Hematopoietic multipotent progenitor cell treated with erythropoietin and hydrocortisone succinate and interleukin-3 and kit ligand, for 4 days (in vitro differentiated cells): ENCODE measurements at places on chromosomes 5 and 9.

DNA sequence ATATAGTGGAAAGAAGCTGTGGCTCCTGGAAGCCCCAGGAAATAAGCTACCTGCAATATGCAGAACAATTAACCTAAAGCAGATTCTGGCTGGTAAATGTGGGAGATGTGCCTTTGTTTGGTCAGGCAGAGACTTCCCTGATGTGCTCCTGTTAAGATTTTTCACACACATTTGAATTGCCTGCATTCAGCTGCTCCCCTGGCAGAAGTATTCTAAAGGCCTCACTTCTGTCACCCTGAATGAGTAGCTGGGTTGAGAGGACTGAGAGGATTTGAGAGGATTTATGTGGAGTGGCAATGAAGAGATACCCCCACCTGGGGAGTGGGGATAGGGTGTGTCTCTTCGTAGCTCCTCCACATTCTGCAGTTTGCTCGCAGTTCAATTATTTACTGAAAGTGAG is 130.5 kb downstream of the ST8SIA4 start:
- DNase-seq = no peak

DNA sequence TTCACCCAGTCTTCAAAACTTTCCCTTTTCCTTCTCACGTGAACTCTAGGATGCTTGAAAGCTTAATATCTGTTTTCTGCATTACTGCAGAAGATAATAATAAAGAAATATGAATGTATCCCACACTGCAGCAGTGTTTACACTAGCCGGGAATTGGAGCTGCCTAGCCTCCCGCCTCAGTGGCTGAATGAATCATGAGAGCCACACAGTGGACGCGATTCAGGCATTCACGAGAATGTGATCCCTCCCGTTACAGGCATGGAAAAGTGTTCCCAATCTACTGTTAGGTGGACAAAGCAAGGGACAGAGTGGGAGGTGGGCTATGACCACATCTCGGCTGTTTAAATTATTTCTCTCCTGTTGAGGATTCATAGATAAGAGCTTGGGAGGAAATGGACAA is 69.4 kb upstream of the CTSL start:
- no peak for DNase-seq

DNA sequence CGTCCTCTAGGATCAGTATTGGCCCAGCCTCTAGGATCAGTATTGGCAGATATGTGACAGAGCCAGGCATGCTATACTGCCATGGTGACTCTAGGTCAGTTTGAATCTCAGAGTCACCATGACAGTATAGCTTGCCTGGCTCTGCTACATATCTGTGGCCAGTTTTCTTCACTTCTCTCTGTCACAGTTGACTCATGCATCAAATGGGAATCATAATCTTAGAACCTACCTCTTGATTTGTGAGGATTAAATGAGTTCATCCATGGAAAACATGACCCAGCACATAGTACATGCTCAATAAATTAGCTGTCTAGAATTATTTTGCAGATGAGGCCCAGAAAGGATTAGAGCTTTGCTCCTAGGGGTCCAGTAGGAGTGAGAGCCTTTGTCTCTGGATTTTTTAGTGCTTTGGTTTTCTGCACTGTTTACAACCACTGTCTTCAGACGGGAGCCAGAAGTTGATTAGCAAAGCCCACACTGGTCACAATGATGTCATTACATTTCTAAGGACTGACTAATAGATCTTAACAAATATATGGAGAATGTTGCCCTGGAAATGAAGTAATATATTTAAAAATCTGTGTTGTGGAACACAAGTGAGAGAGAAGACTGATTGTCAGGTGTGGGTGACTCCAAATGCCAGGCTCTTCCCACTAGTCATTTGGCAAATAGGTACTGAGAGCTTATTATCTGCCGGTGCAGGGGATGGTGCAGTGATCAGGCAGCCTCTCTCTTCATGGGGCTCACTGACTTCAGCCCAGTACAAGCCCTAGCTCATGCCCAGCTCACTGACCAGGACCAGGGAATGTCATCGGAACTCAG is 76.0 kb downstream of the COL15A1 start:
- no peak for DNase-seq

DNA sequence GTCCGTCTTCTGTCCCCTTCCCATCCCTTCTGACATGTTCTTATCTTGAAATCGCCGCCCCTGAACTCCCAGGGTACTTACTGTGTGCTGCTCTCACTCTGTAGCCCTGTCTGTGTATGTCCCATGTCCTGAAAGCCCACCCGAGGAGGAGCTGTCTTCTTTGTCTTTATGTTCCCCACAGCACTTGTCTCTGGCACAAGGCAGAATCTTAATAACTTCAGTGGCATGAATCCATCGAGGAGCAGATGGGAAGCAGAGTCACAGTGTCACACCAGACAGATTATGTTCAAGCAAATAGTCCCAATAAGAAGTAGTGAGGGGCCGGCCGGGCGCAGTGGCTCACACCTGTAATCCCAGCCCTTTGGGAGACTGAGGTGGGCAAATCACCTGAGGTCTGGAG is 29.7 kb upstream of the LTC4S start:
- no peak for DNase-seq

DNA sequence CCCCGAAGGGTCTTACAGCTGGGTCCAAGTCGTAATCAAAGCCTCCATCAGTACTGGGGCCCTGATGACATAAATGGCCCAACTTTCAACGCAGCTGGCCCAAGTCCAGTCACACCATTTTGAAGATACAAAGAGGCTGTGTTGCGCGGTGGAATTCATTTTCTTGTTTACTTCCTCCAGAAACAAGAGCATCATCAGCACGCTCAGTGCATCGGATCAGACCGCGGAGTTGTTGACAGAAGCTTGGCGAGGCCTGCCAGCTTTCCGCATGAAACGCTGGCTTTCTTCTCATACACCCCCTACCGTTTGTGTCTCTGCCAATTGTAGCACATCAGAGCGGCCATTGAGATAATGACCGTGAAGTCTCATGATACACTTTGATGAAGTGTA is 101.7 kb upstream of the SPATA31D4 start:
- DNase-seq = no peak

DNA sequence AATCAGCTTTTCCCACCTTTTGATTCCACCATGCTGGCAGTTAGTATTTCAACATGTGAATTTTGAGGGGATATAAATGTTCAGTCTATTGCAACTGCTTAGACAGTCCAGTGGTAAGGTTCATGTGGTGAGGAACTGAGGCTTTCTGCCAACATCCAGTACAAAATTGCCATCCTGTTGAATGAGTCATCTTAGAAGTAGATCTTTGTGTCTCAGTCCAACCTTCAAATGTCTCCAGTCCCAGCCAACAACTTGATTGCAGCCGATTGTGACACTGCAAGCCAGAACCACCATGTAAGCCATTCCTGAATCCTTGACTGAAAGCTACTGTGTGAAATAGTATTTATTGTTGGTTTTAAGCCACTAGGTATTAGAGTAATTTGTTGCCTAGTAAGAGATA is 331.5 kb upstream of the GRIN3A start:
- DNase-seq = no peak

GRCh38 chr5:89302102-89302891 is 419.3 kb upstream of the MEF2C start:
- DNase-seq = no peak

- no peak for DNase-seq
These were observed 165.9 kb downstream of the AGTPBP1 start for GRCh38 chr9:85575868-85576267.

GRCh38 chr5:143605403-143606005 is 202.0 kb upstream of the NR3C1 start:
- peak; percentile 92 for DNase-seq

DNA sequence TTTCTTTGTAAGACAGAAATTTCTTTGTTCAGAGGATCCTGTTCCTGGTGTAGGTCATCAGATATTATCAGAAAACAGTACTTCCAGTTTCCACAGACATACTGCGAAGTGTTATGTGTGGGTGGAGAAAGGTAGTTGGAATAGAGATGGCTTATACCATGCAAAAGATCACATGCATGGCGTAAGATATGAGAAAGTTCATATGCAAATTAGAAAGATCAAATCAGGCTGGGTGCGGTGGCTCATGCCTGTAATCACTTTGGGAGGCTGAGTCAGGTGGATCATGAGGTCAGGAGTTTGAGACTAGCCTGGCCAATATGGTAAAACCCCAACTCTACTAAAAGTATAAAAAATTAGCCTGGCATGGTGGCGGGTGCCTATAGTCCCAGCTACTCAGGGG is 65.2 kb upstream of the GLIS3 start:
- no peak for DNase-seq

- DNase-seq = no peak
These were observed 264.6 kb upstream of the ZNF608 start for GRCh38 chr5:125011014-125011413.

DNA sequence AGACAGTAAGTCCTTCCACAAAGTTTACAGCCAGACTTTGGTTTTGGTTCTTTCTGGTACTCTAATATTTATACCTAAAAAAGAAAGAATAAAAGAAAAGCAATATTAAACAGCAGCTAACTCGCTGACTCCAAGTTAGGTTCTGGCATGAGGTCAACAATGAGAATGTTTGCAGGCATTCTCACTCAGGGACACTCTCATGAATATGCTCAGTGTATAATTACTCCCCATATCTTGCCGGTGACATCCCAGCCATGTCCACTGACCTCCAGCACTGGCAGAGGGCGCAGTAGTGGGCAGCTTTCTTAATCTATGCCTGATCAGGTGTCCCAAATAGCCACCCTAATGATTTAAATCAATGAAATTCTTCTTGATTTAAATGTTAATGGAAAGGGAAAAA is 151.5 kb downstream of the BNC2 start:
- DNase-seq = no peak
